Foreskin keratinocyte (primary cell): ENCODE measurements at places on chromosomes 12 and 14.

GRCh38 chr12:32566663-32567295 lies 112.3 kb upstream of the DNM1L start:
- no peak for DNase-seq

GRCh38 chr14:70640938-70641547 lies 673 bp upstream of the TTC9 start:
- DNase-seq: peak; percentile 34

GRCh38 chr12:75814851-75815754 lies 216.5 kb downstream of the PHLDA1 start:
- peak; percentile 90 for DNase-seq

DNA sequence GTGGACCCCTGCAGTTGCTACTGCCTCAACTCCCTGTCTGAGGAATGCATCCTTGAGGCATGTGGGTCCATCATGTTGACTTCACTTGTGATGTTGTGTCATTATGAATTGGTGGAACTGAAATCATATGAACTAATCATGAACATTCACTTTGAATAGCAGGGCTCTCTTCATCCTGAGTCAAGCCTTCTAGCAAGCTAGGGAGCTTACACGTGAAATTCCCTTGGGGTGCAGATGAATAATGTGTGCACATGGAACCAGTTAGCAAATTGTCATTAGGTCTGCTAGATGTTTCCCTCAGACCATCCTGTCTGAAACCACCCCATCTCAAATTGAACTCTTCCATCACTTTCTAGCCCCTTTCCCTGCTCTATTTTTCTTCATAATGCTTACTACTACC lies 3.6 kb downstream of the COQ6 start:
- DNase-seq: no peak

- DNase-seq: peak; percentile 67
These were observed 64.4 kb downstream of the TMX1 start for GRCh38 chr14:51304438-51304837.

DNA sequence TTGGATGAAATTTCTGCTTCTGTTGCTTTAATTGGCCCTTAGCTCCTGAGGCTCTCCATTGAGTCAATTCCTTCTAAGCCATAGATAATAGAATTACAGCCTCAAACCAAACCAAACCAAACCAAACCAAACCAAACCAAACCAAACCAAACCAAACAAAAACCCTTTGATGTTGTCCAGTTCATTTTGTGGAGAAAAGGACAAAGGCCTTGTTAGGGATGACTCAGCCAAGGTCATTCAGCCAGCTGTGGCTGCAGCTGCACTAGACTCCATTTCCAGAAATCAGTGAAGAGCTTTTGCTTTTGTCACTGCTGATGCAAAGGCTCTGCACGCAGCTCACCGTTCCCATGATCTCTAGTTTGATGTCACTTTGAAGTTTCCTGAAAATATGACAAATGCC lies 82.2 kb upstream of the RMST start:
- no peak for DNase-seq

DNA sequence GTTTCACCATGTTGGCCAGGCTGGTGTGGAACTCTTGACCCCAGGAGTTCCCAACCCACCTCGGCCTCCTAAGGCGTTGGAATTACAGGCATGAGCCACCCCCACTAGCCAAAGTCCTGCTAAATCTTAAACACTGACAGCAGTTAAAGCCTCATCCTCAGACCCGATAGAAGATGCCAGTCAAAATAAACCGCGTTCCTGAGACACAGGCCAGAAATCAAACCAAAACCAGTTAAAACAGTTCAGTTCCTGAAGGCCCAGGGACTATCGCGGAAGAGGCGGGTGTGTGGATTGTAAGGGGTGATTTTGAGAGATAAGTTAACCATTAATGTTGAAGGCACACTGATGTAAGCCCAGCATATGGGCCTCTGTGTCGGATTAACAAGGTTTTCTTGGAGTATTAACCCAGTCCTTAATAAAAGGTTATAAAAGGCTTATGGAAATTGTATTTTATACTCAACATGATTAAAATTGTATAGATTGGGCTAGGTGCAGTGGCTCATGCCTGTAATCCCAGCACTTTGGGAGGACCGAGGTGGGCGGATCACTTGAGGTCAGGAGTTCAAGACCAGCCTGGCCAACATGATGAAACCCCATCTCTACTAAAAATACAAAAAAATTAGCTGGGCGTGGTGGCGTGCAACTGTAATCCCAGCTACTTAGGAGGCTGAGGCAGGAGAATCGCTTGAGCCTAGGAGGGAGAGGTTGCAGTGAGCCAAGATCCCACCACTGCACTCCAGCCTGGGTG lies 18.7 kb upstream of the CDCA4 start:
- DNase-seq: no peak

DNA sequence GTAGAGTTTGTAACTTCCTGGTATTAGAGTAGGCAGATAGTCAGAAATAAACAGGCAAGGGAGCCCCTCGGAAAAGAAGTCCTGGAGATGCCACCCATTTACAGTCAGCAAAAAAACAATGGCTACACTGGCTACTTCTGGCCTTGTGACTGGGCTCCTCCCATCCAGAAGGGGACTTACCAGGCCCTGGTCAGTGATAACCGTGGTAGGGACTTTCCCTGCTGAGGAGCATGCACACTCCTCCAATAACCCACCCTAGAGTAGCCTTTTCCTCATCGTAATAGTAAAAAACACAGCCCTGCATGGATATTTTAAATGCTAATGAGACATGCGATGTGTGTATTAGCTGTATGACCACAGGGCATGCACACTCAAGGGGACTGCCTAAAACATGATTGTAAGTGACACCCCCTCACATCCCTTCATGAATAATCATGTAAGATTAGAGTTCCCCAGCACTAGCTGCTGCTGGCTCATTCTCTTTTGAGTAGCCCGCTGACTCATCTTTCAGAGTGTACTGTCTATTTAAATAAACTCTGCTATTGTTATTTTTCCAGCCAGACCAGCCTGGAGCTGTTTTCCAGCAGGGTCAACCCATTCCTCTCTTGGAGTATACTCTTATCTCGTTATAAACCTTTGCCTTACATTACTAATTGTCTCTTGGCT lies 413.8 kb upstream of the TMTC1 start:
- DNase-seq: peak; percentile 54

- no peak for DNase-seq
These were observed 86.6 kb downstream of the PHLDA1 start for GRCh38 chr12:75944905-75945432.
